ENCODE measurements at places on chromosomes 4 and X. TPM values are rescaled to one million over a fixed set of nuclear protein-coding genes. Genes with fewer than 3 reads are reported as not detected.

DNA sequence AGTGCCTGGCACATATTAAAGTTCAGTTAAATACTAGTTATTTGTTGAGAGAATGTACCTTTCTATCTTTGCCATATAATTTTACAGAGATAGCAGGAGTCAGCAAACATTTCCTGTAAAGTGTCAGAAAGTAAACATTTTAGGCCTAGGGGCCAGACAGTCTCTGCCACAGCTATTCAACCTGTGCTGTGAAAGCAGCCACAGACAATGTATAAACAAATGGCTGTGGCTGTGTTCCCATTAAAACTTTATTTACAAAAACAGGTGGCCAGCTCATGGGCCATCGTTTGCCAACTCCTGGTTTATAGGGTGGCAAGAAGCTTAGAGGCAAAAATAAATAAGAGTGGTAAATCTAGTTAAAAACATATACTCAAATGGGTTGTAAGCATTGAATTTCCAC is 34.0 kb upstream of the BRS3 start:
- no peak overlapping the region for H3K4me3 ChIP-seq
- no peak overlapping the region for H3K27ac ChIP-seq
- H3K36me3 ChIP-seq: no peaks in the 10 kb centered on the region
- no peaks in the 10 kb centered on the region for H3K27me3 ChIP-seq
- no peaks in the 10 kb centered on the region for H3K4me1 ChIP-seq

GRCh38 chr4:68498413-68499007 is 51.2 kb downstream of the TMPRSS11E start:
- H3K36me3 ChIP-seq: no peaks in the 10 kb centered on the region
- H3K4me3 ChIP-seq: no peak overlapping the region
- no peak overlapping the region for H3K27ac ChIP-seq
- no peaks in the 10 kb centered on the region for H3K4me1 ChIP-seq
- H3K27me3 ChIP-seq: no peaks in the 10 kb centered on the region

DNA sequence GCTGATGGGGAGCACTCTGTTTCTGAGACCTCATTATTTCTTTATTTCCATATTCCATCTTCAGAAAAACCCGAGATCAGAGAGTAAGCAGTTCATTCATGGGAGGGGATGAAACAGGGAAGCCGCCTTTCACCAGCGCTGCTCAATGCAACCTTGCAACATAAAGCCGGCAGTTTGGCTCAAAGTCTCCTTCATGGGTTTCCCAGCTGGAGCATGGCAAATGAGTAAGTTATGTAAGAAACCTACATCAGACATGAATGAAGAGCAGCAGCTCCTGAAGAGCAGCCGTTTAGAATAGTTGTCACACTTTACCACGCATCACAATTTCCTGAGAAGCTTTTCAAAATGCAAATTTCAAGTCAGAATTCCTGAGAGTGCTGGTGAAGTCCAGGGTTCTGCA is 578.8 kb downstream of the FSTL5 start:
- no peak for DNase-seq
- H3K4me1 ChIP-seq: no peaks in the 10 kb centered on the region
- H3K4me3 ChIP-seq: no peak overlapping the region
- H3K36me3 ChIP-seq: no peaks in the 10 kb centered on the region
- H3K27ac ChIP-seq: no peak overlapping the region

GRCh38 chr4:69781458-69782418 is 21.3 kb upstream of the SULT1B1 start:
- H3K4me1 ChIP-seq: no peaks in the 10 kb centered on the region
- H3K27ac ChIP-seq: no peak overlapping the region
- no peaks in the 10 kb centered on the region for H3K36me3 ChIP-seq
- no peak overlapping the region for H3K4me3 ChIP-seq
- no peaks in the 10 kb centered on the region for H3K27me3 ChIP-seq

- no peak for DNase-seq
- H3K4me1 ChIP-seq: no peaks in the 10 kb centered on the region
- H3K4me3 ChIP-seq: no peak overlapping the region
- H3K36me3 ChIP-seq: no peaks in the 10 kb centered on the region
- no peak overlapping the region for H3K27ac ChIP-seq
- no peaks in the 10 kb centered on the region for H3K27me3 ChIP-seq
These were observed 40.9 kb upstream of the DCLK2 start for GRCh38 chr4:150037251-150037856.

GRCh38 chr4:153472122-153473037 is 6.2 kb downstream of the TMEM131L start:
- no peak overlapping the region for H3K4me3 ChIP-seq
- peak overlapping the region; percentile 21 for H3K27ac ChIP-seq
- no peaks in the 10 kb centered on the region for H3K27me3 ChIP-seq
- DNase-seq: no peak
- H3K36me3 ChIP-seq: no peaks in the 10 kb centered on the region

- H3K36me3 ChIP-seq: no peaks in the 10 kb centered on the region
- H3K4me1 ChIP-seq: peaks cover 6% of the 10 kb centered on the region
- H3K27ac ChIP-seq: peak overlapping the region; percentile 75
- no peaks in the 10 kb centered on the region for H3K27me3 ChIP-seq
These were observed 1.5 kb upstream of the TSPAN5 start for GRCh38 chr4:98659741-98660462.

DNA sequence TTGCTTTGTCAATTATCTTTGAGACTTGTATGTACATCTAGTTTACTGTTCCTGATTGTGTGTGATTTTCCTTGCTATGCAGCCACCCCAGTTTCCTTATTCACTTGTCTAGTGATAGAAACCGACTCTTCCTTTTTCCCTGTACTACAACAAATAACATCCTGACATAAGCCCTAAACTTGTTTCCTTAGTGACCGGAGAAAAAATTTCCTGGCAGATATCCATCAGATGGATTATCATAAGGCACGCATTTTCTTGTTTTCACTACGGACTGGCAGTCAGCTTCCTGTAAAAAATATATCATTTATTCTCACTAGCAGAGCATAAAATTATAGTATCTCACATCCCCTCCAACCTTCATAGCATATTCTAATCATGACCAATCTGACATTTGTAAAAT is 410.7 kb downstream of the CENPC start:
- H3K4me1 ChIP-seq: no peaks in the 10 kb centered on the region
- H3K27me3 ChIP-seq: no peaks in the 10 kb centered on the region
- no peak overlapping the region for H3K27ac ChIP-seq
- DNase-seq: no peak
- H3K4me3 ChIP-seq: no peak overlapping the region
- H3K36me3 ChIP-seq: no peaks in the 10 kb centered on the region

DNA sequence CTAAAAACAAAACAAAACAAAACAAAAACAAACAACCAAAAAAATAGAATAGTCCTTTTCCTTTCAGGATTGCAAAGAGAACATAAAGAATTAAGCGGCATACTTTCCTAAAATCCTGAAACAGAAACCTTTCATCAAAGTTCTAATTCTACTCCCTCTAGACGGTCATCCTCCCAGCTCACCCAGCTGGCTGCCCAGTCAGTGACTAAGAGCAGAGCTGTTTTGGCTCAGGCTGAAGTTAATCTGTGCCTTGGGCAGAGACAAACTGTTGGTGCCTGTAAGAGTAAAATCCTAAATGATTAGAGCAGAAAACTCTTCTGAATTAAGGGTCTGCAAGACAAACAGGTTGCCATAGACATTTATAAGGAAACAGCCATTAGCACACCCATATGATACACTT is 17.6 kb upstream of the WAS start:
- H3K36me3 ChIP-seq: no peaks in the 10 kb centered on the region
- DNase-seq: no peak
- no peak overlapping the region for H3K27ac ChIP-seq
- no peaks in the 10 kb centered on the region for H3K27me3 ChIP-seq
- H3K4me3 ChIP-seq: no peak overlapping the region

- H3K36me3 ChIP-seq: no peaks in the 10 kb centered on the region
- no peak for DNase-seq
- no peak overlapping the region for H3K27ac ChIP-seq
- no peaks in the 10 kb centered on the region for H3K27me3 ChIP-seq
These were observed 99.3 kb downstream of the AMMECR1 start for GRCh38 chrX:110218591-110218990.

- peak overlapping the region; percentile 36 for H3K27ac ChIP-seq
- H3K27me3 ChIP-seq: no peaks in the 10 kb centered on the region
- peak; percentile 21 for DNase-seq
- H3K4me1 ChIP-seq: no peaks in the 10 kb centered on the region
These were observed 21.0 kb downstream of the MSN start for GRCh38 chrX:65688403-65688871.

DNA sequence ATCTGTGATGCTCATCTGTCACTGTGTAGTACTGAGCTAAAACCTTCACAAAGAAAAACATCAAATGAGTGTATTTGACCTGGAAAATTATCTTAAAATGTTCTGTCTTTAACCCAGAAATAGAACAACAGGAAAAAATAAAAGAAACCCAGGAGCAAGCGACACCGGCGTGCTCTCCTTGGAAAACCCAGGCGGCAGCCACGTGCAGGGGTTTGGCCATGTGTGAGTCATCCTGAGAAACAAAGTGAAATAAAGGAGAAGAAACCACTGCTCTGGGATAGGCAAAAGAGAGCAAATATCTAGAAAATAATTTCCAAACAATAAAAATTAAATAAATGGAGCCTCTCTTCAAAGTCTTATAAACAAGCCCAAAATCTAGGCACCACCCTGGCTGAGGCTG is 20.0 kb upstream of the TMEM128 start:
- H3K36me3 ChIP-seq: no peaks in the 10 kb centered on the region
- H3K27me3 ChIP-seq: no peaks in the 10 kb centered on the region
- no peak overlapping the region for H3K4me3 ChIP-seq
- DNase-seq: no peak
- no peak overlapping the region for H3K27ac ChIP-seq

DNA sequence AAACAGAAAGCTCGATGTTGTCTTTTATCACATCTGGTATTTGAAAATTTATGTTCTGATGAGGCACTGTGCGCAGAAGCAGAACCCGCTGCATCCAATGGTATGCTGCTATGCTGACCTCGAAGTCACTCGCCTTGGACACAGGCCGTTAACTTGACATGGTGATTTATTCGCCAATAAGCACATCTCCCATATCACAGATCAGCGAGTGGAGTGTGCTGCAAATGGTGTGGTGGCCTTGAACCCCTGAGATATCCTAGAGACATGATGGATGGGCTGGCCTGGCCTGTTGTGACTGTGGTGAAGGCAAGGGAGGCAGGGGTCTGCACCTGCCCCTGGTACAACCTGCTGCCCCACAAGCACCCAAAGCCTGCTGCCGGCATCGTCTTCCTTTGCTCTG is 175.4 kb upstream of the FRG1 start:
- H3K36me3 ChIP-seq: no peaks in the 10 kb centered on the region
- no peaks in the 10 kb centered on the region for H3K4me1 ChIP-seq
- DNase-seq: no peak
- H3K27ac ChIP-seq: no peak overlapping the region
- no peaks in the 10 kb centered on the region for H3K27me3 ChIP-seq

DNA sequence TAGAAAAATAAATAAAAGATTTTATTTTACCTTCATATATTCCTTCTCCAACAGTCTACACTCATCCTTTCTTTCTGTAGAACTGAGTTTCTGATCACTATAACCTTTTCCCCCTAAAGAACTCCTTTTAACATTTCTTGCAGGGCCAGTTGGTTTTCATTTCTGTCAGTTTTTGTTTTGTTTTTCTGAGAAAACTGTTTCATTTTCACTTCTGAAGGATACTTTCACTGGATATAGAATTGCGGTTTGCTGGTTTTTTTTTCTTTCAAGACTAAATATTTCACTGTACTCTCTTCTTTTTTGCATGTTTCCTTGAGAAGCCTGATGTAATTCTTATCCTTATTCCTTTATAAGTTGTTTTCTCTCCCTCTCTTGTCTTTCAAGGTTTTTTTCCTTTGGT is 90.4 kb upstream of the EOLA2 start:
- no peaks in the 10 kb centered on the region for H3K27me3 ChIP-seq
- H3K36me3 ChIP-seq: no peaks in the 10 kb centered on the region
- DNase-seq: no peak
- no peaks in the 10 kb centered on the region for H3K4me1 ChIP-seq

DNA sequence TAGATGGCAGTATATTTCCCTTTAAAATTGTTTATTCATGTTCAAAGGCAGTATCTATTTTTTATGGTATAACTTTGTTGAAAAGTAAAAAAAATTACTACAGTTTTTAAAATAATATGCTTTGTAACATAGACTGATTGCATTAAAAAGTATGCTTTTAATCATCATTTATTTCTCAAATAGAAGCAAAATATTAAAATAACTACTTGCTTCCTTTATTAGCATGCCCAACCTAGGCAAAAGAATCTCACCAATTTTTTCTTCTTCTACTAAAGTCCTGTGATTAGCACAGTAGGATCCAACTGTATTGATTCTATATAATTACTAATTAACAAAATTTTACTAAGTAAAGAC is 69.6 kb upstream of the NFKB1 start:
- DNase-seq: no peak
- peak overlapping the region; percentile 44 for H3K4me3 ChIP-seq
- H3K27ac ChIP-seq: peak overlapping the region; percentile 72
- H3K27me3 ChIP-seq: no peaks in the 10 kb centered on the region
- peaks cover 2% of the 10 kb centered on the region for H3K4me1 ChIP-seq

GRCh38 chr4:6470502-6471306 is 1.7 kb downstream of the PPP2R2C start:
- H3K36me3 ChIP-seq: no peaks in the 10 kb centered on the region
- peak overlapping the region; percentile 40 for H3K4me3 ChIP-seq
- H3K4me1 ChIP-seq: no peaks in the 10 kb centered on the region
- DNase-seq: no peak
- H3K27me3 ChIP-seq: peaks cover 73% of the 10 kb centered on the region
- no peak overlapping the region for H3K27ac ChIP-seq

DNA sequence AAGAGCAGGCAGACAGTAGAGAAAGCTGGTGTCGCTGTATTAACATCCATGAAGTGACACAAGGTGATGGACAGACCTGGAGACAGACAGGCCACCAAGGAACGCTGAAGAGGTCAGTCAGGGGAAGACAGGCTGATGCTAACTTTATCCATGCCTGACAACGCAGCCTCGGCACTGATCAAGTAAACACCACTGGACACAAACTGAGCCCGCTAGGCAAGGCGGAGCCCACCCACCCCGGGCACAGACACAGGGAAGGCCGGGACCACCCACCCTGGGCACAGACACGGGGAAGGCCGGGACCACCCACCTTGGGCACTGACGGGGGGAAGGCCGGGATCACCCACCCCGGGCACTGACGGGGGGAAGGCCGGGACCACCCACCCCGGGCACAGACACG is 18.8 kb downstream of the PPP2R3B start:
- DNase-seq: no peak
- H3K27ac ChIP-seq: no peak overlapping the region
- peaks cover 16% of the 10 kb centered on the region for H3K27me3 ChIP-seq
- no peaks in the 10 kb centered on the region for H3K36me3 ChIP-seq
- no peaks in the 10 kb centered on the region for H3K4me1 ChIP-seq

DNA sequence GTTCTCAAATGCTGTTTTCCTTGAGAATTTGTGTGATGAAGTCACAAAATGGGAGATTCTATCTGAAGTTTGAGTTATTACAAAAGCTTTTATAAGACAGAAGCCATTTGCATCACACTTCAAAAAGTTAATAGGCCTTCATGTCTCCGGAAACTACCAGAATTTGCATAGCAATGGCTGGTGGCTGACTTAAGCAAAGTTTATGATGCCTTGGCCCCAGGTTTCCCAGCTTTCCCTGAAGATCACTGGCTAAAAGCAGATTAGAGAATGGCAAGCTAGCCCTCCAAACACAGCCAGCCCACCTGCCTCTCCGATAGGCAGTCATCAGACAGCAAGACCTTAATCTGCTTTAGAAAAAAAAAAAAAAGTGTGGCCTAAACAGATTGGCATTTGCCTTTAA is 197.8 kb downstream of the HS3ST1 start:
- H3K36me3 ChIP-seq: no peaks in the 10 kb centered on the region
- DNase-seq: no peak
- peaks cover 7% of the 10 kb centered on the region for H3K4me1 ChIP-seq

ERAS gene
- not detected for total RNA-seq

FABP2 gene
- 55.4 TPM for total RNA-seq

MAGEB10 gene
- total RNA-seq: not detected

BEX1 gene
- not detected for total RNA-seq

TREX2 gene
- total RNA-seq: not detected

UGT2A1 gene
- not detected for total RNA-seq

DGAT2L6 gene
- not detected for total RNA-seq

GRIA3 gene
- total RNA-seq: 0.68 TPM

CCNB3 gene
- total RNA-seq: 0.48 TPM

Data from transverse colon (tissue), 4 donors.